GM23248 (cell line): ENCODE measurements at places on chromosomes 2 and 18. TPM values are rescaled to one million over a fixed set of nuclear protein-coding genes. Genes with fewer than 3 reads are reported as not detected.

The ARHGAP25 gene
- total RNA-seq = not detected in 2 replicates

The DSC3 gene
- not detected in 2 replicates for total RNA-seq

The MAP3K19 gene
- total RNA-seq = not detected in 2 replicates

The RAB31 gene
- 40.5 and 49.2 TPM in 2 replicates for total RNA-seq

The CFAP210 gene
- not detected in 2 replicates for total RNA-seq

The ACADL gene
- total RNA-seq = not detected in 2 replicates

The KCNIP3 gene
- 10.7 and 11.9 TPM in 2 replicates for total RNA-seq

The HJURP gene
- total RNA-seq = 10.9 and 13.2 TPM in 2 replicates

The PLCD4 gene
- total RNA-seq = 0.51 and 1.3 TPM in 2 replicates

The PUM2 gene
- 18.3 and 21.9 TPM in 2 replicates for total RNA-seq

- DNase-seq = no peak
Observed at GRCh38 chr2:237873421-237873831, 14.0 kb downstream of the RAMP1 start.

- DNase-seq = no peak
Observed at GRCh38 chr2:37867166-37867565, 57.9 kb upstream of the RMDN2 start.

DNA sequence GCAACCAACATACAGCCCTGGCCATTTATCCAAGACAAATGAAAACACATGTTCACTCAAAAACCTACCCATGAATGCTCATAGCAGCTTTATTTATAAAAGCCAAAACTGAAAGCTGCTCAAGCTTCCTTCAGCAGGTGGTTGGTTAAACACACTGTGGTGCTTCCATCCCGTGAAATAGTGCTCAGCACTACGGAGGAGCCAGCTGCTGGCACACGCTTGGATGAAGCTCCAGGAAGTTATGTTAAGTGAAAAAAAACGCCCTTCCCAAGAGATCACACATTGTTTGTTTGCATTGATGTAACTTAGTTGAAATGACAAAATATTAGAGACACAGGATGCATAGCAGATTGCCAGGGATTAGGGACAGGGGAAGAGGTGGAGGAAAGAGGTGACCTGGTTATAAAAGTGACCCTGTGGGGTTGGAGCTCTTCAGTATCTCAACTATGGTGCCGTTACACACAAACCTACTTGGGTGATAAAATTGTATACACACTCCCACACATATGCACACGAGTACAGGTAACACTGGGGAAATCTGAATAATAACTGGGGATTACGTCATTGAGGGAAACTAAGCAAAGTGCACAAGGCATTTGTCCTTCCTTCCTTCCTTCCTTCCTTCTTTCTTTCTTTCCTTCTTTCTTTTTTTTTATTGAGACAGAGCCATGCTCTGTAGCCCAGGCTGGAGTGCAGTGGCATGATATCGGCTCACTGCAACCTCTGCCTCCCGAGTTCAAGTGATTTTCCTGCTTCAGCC is 6.2 kb upstream of the ALPG start:
- no peak for DNase-seq

DNA sequence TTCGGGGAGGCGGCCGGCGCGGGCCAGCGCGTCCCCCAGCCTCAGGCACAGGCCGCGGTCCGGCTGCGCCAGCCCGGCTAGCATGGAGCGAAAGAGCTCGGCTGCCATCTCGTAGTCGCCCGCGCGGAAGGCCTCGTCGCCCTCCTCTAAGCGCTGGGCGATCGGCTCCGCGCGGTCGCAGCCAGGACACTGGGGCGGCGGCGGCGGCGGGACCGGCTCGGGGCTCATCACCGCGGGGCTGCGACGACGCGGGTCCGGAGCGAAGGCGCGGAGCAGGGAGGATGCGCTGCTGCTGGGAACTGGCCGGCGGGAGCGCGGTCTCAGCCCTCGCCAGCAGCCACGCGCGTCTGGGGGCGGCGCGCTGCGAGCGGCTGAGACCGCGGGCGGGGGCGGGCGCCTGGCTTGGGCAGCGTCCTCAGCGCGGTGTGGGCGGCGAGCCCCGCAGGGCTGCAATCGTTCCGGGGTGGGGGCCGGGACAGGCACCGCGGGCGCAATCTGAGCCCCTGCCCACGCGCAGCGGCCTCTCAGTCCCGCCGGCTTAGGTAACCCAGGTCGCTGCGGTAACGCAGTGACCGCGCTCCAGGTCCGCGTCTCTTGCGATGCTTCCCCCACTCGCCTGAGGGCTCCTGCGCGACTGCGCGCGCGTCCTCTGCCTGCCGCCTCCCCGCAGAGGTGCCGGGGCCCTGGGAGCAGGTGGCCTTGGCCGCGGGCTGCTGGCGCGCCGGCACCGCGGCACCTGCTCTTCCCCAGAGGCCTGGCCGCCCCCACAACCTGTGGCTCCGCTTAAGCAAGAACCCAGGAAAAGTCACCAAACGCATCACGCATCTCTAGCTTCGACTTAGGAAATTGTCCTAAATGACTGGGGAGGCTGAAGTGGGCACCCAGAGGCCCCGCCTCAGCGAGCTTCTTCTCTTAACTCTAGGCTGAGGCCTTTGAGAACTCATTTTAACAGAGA is at the start of gene LONRF2:
LONRF2 (minus strand) TSS at position 636 of the 955 bp plus-strand sequence; CDS start at position 228, 408 bp downstream.
- DNase-seq = peak; percentile 40

DNA sequence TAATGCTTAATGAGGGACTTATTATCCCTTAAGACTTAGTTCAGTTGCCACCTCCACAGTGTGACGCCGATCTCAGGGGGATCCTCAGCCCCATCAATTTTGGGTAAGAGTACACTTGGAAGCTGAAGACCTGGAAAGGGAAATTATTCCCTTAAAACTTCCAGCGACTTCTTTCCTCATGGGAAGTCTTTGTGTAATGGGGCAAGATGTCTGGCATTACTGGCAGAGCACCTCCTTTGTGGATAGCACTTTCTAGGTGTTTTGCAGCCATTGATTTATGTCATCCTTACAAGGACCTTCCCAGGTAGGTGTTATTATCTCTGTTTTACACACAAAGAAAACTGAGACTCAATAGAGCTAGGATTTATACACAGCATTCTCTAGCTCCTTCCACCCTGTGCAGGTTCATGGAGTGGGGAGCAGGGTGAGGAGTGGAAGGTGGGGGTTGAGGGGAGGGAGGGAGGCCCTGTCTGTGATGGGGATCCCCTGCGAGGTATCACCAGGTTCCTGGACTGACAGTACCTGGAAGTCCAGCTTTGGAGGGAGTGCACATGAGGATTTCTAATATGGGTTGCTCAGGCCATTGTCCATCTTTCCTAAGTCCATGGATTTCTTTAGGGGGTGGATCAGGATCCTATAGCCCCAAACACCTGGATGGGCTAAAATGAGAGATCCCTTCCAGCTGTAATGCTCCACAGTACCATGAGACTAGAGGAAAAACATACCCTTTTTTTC is 79.4 kb downstream of the MYCN start:
- DNase-seq = no peak

GRCh38 chr2:72973566-72974435 is 56.5 kb downstream of the EMX1 start:
- peak; percentile 80 for DNase-seq

DNA sequence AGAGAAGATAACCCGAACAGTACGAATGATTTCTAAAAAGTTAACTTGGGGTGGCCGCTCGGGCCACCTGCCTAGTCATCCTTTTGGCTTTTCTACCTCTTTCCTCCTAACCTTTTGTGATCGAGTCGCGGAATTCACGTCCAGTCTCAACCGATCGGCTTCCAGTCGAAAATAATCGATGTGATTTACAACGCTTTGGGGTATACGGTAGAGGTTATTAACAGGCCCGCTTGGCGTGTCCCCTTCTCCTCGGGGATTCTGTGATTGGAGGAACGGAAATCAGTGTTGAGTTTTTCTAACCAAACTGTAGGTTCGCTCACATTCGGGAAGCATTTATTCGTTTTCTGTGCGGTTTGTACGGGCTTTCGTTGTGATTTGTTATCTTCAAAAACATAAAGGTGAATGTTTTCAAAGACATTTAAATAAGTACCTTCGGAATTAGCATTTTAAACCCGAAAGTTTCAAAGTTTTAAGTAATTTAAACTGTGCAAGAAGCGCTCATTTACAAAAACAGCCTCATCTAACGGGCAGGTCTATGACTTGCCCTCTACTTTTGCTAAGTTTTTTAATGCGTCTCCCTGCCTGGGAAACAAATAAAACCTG is 588 bp upstream of the FOXI3 start:
- DNase-seq = no peak

GRCh38 chr2:148252646-148253045 is 231.8 kb downstream of the MBD5 start:
- DNase-seq = no peak

- peak; percentile 68 for DNase-seq
Observed at GRCh38 chr2:28658369-28658768, 93.3 kb upstream of the PPP1CB start.

DNA sequence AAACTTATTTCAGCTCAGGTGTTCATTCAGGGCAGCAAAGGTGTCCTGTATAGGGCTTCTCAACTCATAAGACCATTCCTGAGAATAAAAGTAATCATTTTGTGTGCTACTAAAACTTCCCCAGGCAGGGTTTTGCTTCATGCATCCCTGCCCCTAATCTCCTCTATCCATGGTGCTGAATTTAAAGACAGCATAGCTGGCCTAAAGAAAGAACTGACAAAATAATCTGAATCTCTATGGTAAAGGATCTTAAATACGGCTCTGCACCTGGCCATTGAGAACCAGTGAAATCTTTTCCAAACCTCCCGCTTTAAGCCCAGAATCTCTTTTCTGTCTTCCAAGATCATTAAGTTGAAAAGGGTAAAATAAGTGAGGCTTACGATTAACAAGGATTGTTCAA is 292.1 kb upstream of the KLHL29 start:
- peak; percentile 48 for DNase-seq

- DNase-seq = peak; percentile 51
Observed at GRCh38 chr2:28666496-28667184, 85.0 kb upstream of the PPP1CB start.

GRCh38 chr2:8520791-8521344 is 161.0 kb upstream of the ID2 start:
- no peak for DNase-seq

DNA sequence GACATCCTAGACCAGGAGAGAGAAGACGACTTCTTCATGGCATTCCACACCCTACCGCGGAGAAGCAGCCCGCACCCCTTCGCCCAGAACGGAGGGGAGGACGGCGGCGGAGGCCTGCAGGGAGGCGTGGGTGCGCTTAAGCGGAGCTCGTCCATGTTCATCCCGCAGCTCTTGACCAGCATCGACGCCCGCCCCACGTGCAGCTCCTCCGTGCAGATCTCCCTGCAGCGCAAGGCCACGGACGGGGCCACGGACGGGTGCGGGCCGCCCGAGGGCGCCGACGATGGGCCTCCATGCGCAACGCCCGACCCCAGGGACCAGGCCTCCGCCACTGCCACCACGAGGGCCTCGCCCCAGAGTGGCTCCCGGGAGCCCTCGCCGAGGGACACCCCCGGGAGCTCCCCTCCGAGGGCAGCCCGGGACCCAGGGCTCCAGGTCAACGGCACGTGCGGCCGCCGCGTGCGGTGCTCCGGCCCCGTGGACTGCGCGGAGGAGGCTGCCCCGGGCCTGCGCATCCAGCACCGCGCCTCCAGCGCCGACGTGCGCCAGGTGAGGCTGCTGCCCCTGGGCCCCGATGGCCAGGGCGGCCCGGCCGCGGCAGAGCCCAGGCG is 211.8 kb downstream of the NEDD4L start:
- DNase-seq = no peak

DNA sequence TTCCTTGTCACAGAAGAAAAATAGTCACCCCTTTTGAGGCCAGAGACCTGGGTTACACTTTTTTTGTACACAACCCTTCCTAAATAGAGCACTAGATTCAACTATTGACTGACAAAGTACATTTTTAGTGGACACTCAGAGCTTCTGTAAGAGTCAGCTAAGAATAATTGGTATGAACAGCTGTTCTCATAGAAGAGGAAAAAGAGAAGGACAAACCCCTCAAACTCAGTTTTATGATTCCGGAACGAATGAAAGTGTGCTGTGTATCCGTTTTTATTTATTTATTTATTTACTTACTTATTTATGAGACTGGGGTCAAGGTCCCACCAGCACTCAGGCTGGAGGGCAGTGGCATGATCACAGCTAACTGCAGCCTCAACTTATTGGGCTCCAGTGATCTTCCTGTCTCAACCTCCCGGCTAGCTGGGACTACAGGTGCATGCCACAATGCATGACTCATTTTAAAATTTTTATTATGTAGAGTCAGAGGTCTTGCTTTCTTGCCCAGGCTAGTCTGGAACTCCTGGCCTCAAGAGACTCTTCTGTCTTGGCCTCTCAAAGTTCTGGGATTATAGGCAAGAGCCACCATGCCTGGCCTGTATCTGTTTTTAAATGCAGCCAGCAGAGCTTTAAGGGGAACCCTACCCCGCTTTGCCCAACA is 36.0 kb upstream of the FZD5 start:
- DNase-seq = peak; percentile 39

DNA sequence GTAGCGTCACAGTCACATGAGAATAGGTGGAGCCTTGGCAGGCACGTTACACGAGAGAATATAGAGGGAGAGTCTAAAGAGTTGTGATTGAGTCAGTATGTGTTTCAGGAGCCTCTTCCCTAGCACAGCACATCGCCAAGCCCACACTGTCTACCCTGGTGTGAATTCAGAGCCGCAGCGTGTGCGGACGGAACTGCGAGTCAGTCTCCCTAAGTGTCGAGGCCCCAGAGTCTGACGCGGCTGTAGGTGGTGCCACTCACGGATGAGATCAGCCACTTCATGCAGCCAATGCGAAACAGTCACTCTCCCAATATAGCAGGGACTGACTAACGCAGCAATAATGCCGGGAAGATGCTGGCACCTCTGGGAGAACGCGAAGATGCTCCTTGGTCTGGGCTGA is 587.3 kb upstream of the ID2 start:
- DNase-seq = no peak

- no peak for DNase-seq
Observed at GRCh38 chr2:908568-908967, 42.1 kb upstream of the SNTG2 start.

- DNase-seq = no peak
Observed at GRCh38 chr2:217160978-217161973, 301.4 kb upstream of the TNP1 start.

GRCh38 chr18:23173912-23174311 is 38.6 kb downstream of the CABLES1 start:
- no peak for DNase-seq

GRCh38 chr2:231200805-231201474 is 2.5 kb downstream of the ARMC9 start:
- peak; percentile 75 for DNase-seq

GRCh38 chr2:114113518-114113917 is 223.6 kb downstream of the ACTR3 start:
- no peak for DNase-seq

- no peak for DNase-seq
Observed at GRCh38 chr18:71028285-71028762, 739.5 kb downstream of the SOCS6 start.

GRCh38 chr2:38147333-38148121 is 71.6 kb upstream of the CYP1B1 start:
- DNase-seq = peak; percentile 38

DNA sequence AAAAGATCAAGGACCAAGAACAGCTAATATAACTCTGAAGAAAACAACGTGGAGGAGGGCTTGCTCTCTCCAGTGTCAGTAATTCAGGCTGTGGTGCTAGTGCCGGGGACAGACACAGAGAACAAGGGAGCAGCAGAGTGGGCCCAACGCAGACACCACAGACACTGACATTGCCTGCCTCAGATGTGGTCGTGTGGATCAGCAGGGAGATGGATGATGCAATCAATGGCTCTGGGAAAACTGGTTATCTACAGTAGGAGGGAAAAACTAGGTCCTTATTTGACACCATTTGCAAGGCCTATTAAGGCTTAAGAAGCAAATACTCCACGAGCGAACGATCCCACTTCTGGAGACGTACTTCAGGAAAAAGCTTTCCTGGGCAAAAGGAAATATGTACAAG is 36.1 kb downstream of the HDLBP start:
- peak; percentile 30 for DNase-seq

GRCh38 chr2:64861452-64862397 is 127.5 kb upstream of the SLC1A4 start:
- DNase-seq = no peak
